Nephron progenitor cell (in vitro differentiated cells): ENCODE measurements at places on chromosomes 2 and 18.

DNA sequence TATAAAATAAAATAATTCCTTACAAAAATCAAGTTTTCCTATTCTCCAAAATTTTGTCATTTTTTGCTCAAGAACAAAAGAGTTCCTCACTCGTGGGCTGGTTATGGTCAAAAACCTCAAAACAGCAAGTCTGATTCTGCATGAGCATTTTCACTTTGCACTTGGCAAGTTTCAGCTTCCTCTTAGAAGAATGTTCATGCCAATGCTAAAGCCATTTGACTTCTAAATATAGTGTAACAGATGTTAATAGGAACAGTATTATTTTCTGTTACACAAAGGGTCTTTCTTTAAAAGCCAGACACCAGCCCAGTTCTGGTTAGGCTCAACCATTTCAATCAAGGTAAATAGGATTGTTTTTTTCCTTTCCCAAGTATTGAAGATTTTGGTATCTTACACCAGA lies 261.3 kb upstream of the CCDC68 start:
- peaks cover 18% of the 10 kb centered on the region for H3K36me3 ChIP-seq
- no peak overlapping the region for H3K4me3 ChIP-seq
- H3K27me3 ChIP-seq, result peaks cover 11% of the 10 kb centered on the region
- H3K27ac ChIP-seq, result no peak overlapping the region

- no peaks in the 10 kb centered on the region for H3K36me3 ChIP-seq
- peaks cover 4% of the 10 kb centered on the region for H3K27me3 ChIP-seq
- no peaks in the 10 kb centered on the region for H3K4me1 ChIP-seq
- H3K4me3 ChIP-seq, result no peak overlapping the region
- DNase-seq, result no peak
- no peak overlapping the region for H3K27ac ChIP-seq
Observed at GRCh38 chr2:60964651-60965498, 52.6 kb upstream of the PEX13 start.

DNA sequence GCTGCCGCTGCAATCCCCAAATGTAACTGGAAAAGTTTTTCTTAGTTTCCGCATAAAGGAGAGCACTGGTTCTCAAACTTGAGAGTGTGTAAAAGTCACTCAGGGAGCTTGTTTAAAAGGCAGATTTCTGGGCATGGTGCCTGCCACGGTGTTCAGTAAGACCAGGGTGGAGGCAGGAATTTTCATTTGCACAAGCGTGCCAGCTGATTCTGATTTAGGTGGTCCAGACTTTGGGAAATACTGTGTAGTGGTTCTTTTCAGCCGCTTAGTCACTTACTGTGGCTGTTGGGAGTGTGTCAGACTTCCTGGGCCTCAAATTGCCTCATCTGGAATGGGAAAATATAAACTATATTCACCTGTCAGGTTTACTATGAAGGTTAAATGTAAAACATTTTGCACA lies 788 bp downstream of the ARMC9 start:
- no peak for DNase-seq
- H3K4me1 ChIP-seq, result peaks cover 40% of the 10 kb centered on the region
- peak overlapping the region; percentile 85 for H3K27ac ChIP-seq
- peak overlapping the region; percentile 95 for H3K4me3 ChIP-seq
- H3K36me3 ChIP-seq, result peaks cover 38% of the 10 kb centered on the region

DNA sequence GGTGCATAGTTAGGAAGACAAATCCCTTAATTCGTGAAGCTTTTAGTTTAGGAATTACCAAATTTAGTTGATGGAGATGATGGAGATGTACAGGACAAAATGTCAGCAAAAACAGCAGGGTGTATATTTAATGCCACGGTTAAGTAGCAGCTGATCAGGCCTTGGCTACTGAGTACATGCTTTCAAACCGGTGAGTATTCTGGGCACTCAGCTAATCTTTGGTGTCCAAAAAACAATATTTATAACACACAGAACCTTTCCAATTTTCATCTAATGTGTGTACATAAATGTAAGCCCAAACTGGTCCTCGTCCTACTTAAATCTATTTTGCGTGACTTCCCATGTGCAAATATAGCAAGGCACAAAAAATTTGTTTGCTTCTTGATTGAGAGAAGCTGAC lies 703.4 kb upstream of the LINC00305 start:
- H3K36me3 ChIP-seq, result no peaks in the 10 kb centered on the region
- H3K27ac ChIP-seq, result no peak overlapping the region
- DNase-seq, result no peak
- no peaks in the 10 kb centered on the region for H3K4me1 ChIP-seq

DNA sequence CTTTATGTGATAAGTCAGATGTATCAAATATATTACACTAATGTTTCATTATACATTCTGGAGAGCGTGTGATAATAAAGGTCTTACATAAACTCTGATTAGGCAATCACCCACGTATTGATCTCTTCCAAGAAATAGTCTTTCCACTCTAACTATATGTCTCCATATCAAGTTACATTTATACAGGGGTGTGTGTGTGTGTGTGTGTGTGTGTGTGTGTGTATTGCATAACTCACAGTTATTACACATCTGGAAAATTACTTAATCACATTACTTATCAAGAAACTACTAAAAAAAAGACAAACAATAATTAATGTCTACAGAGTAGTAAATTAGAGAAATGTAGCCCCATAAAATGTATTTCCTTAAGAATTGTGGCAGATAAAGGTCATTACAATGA lies 339.8 kb downstream of the CDH19 start:
- H3K4me1 ChIP-seq, result no peaks in the 10 kb centered on the region
- peaks cover 3% of the 10 kb centered on the region for H3K27me3 ChIP-seq
- peaks cover 7% of the 10 kb centered on the region for H3K36me3 ChIP-seq
- no peak overlapping the region for H3K4me3 ChIP-seq
- no peak overlapping the region for H3K27ac ChIP-seq

GRCh38 chr2:52084759-52085158 lies 1052.8 kb upstream of the NRXN1 start:
- DNase-seq, result no peak
- no peaks in the 10 kb centered on the region for H3K27me3 ChIP-seq
- no peaks in the 10 kb centered on the region for H3K36me3 ChIP-seq
- no peak overlapping the region for H3K4me3 ChIP-seq

DNA sequence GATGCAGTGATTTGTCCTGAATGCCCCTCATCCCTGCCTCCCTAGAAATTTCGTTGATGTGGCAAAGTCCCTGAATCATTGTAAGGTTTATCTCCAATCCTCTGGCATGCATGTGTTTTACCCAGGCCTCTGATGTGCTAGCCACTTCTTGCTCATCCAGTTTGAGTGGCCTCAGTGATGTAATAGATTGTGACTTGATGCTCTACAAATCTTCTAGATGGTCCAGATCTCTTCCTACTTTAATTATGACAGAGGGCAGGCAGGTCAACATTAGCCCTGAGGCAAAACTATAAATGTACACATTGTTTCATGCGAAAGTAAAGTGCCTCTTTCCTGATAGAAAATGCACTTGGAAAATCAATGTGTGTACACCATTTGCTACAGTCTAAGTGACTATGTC lies 54.5 kb downstream of the LONRF2 start:
- no peak overlapping the region for H3K4me3 ChIP-seq
- H3K4me1 ChIP-seq, result no peaks in the 10 kb centered on the region
- no peak overlapping the region for H3K27ac ChIP-seq
- H3K27me3 ChIP-seq, result peaks cover 5% of the 10 kb centered on the region

DNA sequence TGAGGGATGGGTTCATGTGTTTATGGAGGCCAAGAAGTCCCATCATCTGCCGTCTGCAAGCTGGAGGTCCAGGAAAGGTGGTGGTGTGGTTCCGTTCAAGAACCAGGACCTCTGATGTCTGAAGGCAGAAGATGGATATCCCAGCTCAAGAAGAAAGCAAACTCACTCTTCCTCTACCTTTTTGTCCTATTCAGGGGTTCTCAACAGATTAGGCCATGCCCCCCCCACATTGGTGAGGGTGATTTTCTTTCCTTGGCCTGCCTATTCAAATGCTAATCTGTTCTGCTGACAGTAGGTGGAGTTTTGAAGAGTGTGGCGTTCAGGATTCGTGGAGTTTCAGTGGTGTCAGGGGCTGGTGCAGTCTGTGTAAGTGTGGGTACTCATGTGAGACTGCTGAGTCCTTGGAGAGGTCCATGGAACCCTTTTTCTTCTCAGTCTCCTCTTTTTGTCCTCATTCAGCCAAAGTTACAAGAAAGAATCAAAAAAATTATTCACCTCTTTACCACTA lies 5.9 kb downstream of the MSL3B start:
- H3K4me3 ChIP-seq, result no peak overlapping the region
- no peak for DNase-seq
- H3K27me3 ChIP-seq, result peaks cover 16% of the 10 kb centered on the region
- no peaks in the 10 kb centered on the region for H3K4me1 ChIP-seq

- H3K36me3 ChIP-seq, result no peaks in the 10 kb centered on the region
- H3K27me3 ChIP-seq, result peaks cover 3% of the 10 kb centered on the region
Observed at GRCh38 chr2:72524071-72524470, 301.8 kb downstream of the EXOC6B start.

GRCh38 chr18:49359732-49360444 lies 100.6 kb downstream of the DYM start:
- peaks cover 6% of the 10 kb centered on the region for H3K4me1 ChIP-seq
- no peak overlapping the region for H3K27ac ChIP-seq
- no peak overlapping the region for H3K4me3 ChIP-seq
- H3K36me3 ChIP-seq, result peaks cover 24% of the 10 kb centered on the region
- H3K27me3 ChIP-seq, result peaks cover 4% of the 10 kb centered on the region

- peaks cover 10% of the 10 kb centered on the region for H3K36me3 ChIP-seq
- H3K27ac ChIP-seq, result no peak overlapping the region
- DNase-seq, result no peak
- H3K4me1 ChIP-seq, result peaks cover 20% of the 10 kb centered on the region
- peaks cover 5% of the 10 kb centered on the region for H3K27me3 ChIP-seq
Observed at GRCh38 chr2:28406276-28407096, 13.8 kb downstream of the FOSL2 start.
